ENCODE measurements at places on chromosomes 11 and 22. TPM values are rescaled to one million over a fixed set of nuclear protein-coding genes. Genes with fewer than 3 reads are reported as not detected.

KRTAP5-2 gene
- total RNA-seq = not detected

TMEM191B gene
- not detected for total RNA-seq

DRD2 gene
- not detected for total RNA-seq

LRRC32 gene
- 0.23 TPM for total RNA-seq

CTNND1 gene
- 8.4 TPM for total RNA-seq

MMP13 gene
- total RNA-seq = not detected

RHBDD3 gene
- 34.7 TPM for total RNA-seq

CTSW gene
- 381 TPM for total RNA-seq

BAIAP2L2 gene
- 0.47 TPM for total RNA-seq

KRTAP5-7 gene
- not detected for total RNA-seq

HPX gene
- not detected for total RNA-seq

DGKZ gene
- 152 TPM for total RNA-seq

LRRC56 gene
- 1.9 TPM for total RNA-seq

CLDN5 gene
- not detected for total RNA-seq

ZW10 gene
- total RNA-seq = 21.5 TPM

LRRN4CL gene
- 0.34 TPM for total RNA-seq

HTATIP2 gene
- total RNA-seq = 33.2 TPM

UPB1 gene
- total RNA-seq = 0.24 TPM

MAPK11 gene
- 11.8 TPM for total RNA-seq
